ENCODE measurements at places on chromosomes 1 and 21.

GRCh38 chr1:221200464-221200863 lies 321.2 kb downstream of the HLX start:
- DNase-seq = no peak

DNA sequence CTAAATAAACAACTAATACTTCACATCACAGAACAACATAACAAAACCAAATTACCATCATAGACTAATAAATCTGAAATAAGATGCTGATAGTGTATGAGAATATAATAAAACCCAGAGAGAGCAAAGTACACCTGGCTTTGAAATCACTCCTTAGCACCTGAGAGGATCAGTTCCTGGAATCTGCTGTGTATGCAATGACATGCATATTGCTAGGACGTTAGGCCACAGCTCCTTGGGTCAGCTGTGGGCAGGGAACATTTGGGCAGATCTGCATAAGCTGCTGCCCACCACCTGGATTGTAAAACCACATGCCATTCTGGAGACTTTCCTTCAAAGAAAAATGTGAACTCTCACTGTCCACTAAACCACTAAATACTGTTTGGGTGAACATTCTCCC lies 81.1 kb downstream of the NR5A2 start:
- DNase-seq = no peak

DNA sequence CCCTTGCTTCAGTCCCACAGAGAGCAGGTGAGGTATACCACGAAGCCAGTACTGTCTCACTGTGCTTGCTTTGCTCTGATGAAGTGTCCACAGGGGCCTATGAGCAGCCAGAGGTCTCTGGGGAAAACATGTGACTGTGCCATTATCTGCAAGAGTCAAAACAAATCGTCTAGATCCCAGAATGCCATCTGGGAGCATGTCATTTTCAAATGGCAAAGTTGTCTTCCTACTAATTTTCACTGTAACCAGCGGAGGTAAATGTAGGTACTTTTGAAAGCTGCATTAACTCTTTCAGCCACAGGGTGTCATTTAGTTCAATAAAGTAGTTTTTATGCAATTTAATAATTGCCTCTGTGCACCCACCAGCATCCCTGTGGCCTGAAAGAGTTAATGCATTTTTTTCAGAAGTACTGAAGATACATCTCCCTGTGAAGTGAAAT lies 173.6 kb upstream of the SGIP1 start:
- no peak for DNase-seq

DNA sequence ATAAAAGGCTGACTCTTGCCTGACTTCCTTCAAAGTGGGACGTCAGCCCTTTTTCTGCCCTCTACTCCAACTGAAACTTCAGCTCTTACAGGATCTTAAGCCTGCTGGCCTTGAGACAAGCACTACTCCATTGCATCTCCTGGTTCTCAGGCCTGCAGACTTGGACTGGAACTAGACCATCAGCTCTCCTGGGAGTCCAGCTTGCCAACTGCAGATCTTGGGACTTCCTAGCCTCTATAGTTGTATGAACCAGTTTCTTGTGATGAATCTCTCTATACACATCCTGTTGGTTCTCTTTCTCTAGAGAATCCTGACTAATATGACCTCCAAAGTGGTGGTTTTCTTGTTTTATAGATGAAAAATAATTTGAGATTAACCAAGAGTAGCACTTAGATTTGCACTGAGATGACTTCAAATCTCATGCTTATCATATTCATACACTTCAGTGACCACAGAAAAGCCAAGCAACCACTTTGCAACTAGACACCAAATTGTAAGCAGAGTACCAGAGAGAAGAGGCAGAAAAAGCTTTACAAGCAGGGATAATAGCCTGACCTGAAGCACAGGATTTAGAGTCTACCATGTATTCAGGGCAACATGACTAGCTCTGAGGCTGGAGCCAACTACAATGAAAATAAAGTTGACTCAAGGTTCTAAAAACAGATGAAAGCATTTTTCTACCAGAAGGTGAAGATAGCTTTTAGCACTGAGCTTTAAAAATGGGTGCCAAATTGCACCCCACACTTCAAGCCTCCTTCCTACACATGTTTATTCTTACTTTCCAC lies 661.3 kb upstream of the USP24 start:
- no peak for DNase-seq

GRCh38 chr1:209319549-209319948 lies 264.0 kb upstream of the CAMK1G start:
- DNase-seq = no peak

- DNase-seq = no peak
Measured at GRCh38 chr1:201877877-201878401, 10.8 kb upstream of the SHISA4 start.

- no peak for DNase-seq
Measured at GRCh38 chr1:14094611-14095400, 394.8 kb downstream of the PRDM2 start.

DNA sequence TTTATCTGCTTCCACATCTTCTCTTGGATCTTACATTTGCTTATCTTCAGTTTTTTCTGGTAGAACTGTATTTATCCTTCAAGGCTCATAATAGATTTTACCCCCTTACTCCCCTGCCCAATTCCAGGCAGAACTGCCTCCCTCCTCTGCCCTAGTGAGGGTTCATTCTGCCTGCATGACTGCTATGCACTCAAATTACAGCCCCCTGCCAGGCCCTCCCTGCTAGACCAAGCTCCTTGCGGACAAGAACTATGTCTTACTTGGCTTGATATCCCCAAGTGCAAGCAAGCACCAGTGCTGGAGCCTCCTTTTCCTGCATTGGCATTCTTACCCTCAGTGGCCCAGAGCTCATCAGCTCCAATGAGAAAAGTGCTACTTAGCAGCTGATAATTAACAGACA lies 18.1 kb downstream of the MAPKAPK2 start:
- no peak for DNase-seq

DNA sequence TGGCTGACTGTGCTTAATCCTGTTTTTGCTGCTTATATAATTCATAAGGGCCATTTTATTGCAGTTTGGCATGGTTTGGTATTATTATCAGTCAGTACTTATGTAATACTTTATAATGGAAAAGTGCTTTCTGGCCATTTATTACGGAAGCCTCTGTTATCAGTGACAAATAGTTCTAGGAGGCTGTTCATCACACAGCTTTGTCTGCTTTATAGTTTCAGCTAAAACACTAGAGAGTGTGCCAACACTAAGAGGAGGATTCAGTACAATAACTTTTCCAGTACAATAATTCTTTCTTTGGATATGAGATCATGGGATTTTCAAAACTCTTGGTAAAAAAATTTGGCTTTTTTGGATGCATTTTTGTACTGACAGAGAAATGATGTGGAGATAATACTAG lies 102.9 kb upstream of the PTGFR start:
- no peak for DNase-seq

GRCh38 chr1:29237129-29237821 lies 953 bp downstream of the PTPRU start:
- DNase-seq = no peak

- DNase-seq = no peak
Measured at GRCh38 chr1:21189906-21190500, 13.3 kb upstream of the EIF4G3 start.

DNA sequence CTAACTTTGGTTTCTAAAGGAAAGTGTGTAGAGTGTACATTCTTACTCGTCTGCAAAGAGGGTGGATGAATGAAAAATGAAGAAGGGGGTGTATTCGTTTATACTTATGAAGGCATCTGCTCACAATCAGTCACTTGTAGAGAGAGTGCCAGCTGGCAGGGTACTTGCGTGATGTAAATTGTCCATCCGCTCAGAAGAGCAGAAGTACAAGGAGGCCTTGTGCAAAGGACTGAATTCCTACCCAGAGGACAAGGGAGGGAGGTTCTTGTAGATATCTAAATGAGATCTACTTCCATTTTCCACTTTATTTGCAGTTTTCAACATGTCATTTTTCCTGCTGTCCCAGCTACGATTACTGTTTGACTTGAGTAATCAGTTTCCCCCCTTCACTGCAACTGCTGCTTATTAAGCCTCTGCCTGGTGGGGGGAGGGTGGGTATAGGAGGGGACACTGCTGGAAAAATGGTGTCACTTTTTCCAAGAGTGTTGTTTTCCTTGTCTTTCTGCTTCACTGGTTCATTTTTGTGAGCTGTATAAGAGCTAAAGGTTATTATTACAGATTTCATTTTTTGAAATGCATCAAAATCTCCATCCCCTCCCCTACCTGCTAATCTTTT lies 67.3 kb downstream of the LAMC1 start:
- DNase-seq = no peak

- no peak for DNase-seq
Measured at GRCh38 chr1:74498901-74499300, 13.5 kb downstream of the LRRC53 start.

DNA sequence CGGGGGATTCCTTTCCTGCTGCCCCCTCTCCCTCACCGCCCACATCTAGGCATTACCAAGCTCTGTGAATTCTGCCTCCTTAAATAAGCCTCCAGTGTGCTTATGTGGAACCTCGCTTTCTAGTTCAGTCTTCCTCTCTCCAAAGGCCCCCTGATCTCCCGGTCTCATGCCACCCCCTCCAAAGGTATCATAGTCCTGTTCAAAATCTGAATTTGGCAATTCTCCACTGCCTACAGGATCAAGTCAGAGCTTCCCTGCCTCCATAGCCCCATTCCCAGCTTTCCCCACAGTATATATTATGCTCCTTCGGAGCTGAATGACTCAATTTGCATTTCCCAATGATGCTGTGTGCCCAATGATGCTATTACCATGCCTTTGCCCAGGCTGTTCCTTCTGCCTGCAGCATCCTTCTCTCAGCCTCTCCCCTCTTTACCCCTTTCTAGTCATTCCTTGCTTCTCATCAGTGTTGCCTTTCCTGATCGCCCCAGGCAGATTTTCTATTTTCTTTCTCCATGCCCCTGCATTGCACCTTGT lies 1.7 kb downstream of the AZIN2 start:
- DNase-seq = no peak

DNA sequence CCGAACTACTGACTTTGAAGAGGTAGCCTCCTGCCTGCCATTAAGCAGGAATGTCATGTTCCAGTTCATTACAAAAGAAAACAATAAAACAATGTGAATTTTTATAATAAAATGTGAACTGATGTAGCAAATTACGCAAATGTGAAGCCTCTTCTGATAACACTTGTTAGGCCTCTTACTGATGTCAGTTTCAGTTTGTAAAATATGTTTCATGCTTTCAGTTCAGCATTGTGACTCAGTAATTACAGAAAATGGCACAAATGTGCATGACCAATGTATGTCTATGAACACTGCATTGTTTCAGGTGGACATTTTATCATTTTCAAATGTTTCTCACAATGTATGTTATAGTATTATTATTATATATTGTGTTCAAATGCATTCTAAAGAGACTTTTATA lies 159.8 kb upstream of the SGIP1 start:
- DNase-seq = no peak

DNA sequence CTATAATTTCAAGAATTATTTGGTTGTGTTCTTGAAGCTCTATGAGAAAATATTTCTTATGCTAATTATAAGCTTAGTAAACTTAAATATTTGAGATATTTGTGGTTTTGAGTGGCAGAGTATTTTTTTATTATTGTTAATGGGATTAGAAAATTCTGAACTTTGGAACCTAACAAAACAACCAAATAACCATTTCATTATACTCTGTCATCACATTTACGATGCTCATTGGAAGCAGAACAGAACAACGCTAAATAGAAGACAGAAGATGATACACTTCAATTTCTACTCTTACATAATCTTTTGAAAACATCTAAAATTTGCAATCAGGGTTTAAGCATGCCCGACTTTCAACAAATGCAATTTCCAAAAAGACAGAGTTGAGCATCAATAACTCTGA lies 270.2 kb downstream of the PTPRC start:
- DNase-seq = no peak

DNA sequence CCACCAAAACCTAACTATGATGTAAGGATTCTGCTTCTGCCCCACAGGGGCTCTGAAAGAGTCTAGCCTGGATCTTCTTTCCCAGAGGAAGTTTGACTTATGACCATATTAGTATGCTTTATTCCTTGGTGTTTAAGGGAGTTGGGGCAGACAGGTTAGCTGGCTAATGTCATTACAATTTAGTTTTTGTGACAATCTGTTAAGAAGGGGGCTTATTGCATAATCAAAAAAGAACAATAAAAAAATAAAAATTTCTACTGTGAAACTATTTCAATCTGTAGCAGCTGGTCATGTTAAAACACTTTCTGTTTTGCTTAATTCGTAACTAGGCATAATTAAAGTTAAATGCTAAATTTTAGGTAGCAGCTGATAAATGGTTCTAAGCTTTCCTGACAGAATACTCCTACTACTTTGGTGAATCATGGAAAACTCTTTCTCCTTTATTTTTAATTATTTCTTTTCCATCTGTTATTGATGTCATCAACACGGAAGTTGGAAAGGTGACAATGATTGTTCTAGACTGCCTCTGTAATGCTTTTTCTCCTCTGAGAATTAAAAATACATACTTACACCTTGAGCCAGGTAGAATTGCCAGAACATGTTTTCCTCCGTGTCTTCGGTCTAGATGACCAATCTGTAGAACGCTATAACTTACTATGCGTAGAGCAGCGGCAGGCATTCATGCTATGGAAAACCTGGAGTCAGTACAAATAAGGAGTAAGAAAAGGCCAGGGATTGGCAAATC lies 18.6 kb downstream of the DYRK3 start:
- no peak for DNase-seq

DNA sequence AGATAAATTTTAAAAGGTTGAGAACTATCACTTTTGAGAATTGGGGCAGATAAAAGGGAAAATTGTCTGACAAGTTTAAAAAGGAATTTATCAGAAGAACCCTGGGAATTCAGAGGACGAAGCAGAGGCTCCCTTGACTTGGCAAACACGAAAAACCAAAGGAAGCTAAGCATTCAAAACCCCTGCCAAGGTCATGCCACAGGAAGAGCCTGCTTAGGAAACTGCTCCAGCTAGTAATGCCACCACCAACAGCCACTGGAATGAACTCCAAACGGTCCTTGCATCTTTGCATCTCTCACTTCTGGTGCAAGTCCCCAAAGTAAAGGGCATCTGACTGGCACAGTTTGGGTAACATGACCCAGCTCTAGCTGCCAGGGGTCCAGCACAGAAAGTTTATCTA lies 7.2 kb downstream of the GPBP1L1 start:
- no peak for DNase-seq

DNA sequence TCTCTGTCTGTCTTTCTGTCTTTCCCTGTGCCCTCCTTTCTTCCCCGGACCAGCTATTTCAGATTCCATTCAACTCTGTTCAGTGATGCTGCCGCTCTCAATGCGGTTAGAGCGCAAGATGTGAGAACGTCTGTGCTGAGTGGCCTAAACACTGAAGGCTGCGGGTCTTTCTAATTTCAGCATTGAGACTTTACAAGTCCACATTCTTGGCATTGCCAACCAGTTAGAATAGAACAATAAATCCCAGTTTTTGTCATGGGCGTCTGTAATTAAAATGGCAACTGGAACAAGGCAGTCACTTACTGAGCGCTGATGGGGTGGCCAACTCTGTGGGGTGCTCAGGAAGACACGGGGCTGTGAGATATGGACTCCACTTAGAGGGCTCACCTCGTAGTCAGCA lies 112.8 kb downstream of the DHRS3 start:
- no peak for DNase-seq

GRCh38 chr21:39188521-39189139 lies 5.4 kb upstream of the PSMG1 start:
- DNase-seq = no peak

DNA sequence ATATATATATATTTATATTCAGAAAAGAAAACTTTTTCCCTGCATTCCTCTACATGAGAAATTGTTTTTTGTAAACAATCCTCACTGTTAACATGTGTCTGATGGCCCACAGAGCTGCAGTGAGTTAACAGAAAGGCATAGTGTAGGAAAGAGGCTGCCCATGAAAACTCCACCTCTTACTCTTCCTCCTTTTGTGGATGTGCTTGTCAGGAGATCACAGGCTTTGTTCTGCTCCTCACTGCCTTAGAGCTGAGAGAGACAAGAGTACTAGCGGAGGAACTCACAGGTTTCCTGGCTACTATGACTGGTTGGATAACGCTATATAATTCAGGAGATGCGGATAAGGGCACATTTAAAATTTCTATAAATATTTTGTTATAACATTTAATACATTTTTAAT lies 200.6 kb downstream of the BRINP3 start:
- DNase-seq = no peak
